ENCODE measurements at places on chromosomes 2 and 18. TPM values are rescaled to one million over a fixed set of nuclear protein-coding genes. Genes with fewer than 3 reads are reported as not detected.
A peak's percentile ranks its signal among the peaks of the same experiment; 100 is the strongest.

- no peak for DNase-seq
- no peaks in the 10 kb centered on the region for H3K36me3 ChIP-seq
- H3K4me1 ChIP-seq = no peaks in the 10 kb centered on the region
- no peaks in the 10 kb centered on the region for H3K27me3 ChIP-seq
- H3K4me3 ChIP-seq = no peak overlapping the region
These were observed 165.7 kb upstream of the RAB12 start for GRCh38 chr18:8443505-8443904.

- H3K36me3 ChIP-seq = no peaks in the 10 kb centered on the region
- no peak overlapping the region for H3K4me3 ChIP-seq
- H3K27ac ChIP-seq = no peak overlapping the region
These were observed 70.0 kb downstream of the VSNL1 start for GRCh38 chr2:17610521-17610920.

DNA sequence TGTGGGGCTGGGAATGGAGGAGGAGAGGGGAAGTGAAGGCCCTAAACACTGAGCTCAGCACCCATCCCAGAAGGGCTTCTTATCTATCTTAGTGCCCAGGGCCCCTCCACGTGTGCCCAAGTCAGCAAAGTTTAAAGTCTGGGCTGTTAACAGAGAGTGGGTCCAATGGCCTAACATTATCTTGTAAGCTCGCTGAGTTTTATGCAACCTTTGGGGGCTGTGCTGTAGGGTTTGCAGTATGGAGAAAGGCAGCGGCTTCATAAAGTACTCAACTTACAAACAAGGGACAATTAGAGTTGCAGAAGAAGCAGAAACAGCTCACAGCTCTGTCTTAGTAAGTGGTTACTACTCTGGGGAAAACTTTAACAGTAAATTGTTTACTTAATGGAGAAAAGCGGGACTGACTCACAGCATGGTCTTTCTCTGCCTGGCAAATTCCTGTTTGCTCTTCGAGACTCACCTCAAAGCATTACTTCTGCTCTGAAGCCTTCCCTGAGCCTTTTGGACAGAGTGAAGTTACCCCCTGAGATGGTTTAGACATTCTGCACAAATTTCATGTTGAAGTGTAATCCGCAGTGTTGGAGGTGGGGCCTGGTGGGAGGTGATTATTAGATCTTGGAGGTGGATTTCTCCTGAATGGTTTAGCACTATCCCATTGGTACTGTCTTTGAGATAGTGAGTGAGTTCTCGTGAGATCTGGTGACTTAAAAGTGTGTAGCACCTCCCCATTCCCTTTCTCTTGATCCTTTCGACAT lies 9.0 kb downstream of the ENOSF1 start:
- no peaks in the 10 kb centered on the region for H3K27me3 ChIP-seq
- DNase-seq = no peak
- H3K4me1 ChIP-seq = no peaks in the 10 kb centered on the region
- no peak overlapping the region for H3K27ac ChIP-seq
- no peaks in the 10 kb centered on the region for H3K36me3 ChIP-seq

DNA sequence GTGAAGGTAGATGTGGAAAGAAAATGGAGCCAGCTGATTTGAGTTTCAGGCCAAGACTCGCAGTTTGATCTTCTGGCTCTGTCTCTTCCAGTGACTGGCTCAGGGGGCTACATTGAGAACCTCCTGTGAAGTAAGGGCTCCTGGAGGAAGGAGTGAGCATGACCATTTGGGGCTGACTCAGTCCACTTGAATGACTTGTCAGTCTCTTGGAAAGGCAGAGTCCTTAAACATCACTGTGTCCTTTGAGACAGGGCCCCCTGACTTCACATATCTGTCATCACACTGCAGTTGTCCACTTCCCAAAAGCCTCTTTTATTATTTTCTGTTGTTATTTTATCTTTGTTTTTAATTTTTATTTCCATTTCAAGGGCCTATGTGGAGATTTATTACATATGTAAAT lies 204.6 kb upstream of the APCDD1 start:
- H3K36me3 ChIP-seq = no peaks in the 10 kb centered on the region
- H3K4me3 ChIP-seq = no peak overlapping the region
- DNase-seq = no peak
- H3K27ac ChIP-seq = no peak overlapping the region
- no peaks in the 10 kb centered on the region for H3K4me1 ChIP-seq
- H3K27me3 ChIP-seq = no peaks in the 10 kb centered on the region

DNA sequence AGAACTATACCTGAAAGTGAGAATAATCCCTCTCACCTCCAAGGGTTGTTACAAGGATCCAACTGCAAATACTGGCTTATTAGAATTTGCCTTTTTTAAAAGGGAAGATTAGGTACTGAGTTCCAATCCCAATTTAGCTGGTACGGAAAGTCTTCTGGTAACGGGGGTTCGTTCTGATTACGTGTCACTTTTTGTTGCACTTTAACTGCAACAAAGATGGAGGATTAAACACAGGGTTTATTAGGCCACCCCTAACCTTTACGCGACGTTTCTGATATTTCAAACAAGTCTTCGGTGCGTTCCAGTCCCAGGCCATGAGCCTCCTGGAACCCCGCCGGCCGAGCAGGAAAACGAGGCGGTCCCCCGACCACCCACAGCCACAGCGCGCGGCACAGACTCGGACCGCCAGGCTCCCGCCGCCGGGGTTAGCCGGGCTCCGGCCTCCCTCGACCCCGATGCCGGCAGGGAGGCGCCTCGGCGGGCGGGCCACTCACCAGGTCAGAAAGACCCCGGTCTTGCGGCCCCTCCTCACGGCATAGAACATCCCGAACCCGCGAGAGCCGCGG lies 411 bp downstream of the RNASEH1 start:
- H3K36me3 ChIP-seq = peaks cover 41% of the 10 kb centered on the region
- peak overlapping the region; percentile 99 for H3K4me3 ChIP-seq
- no peaks in the 10 kb centered on the region for H3K27me3 ChIP-seq
- H3K27ac ChIP-seq = peak overlapping the region; percentile 93
- peaks cover 48% of the 10 kb centered on the region for H3K4me1 ChIP-seq

- H3K4me1 ChIP-seq = no peaks in the 10 kb centered on the region
- peak overlapping the region; percentile 29 for H3K27ac ChIP-seq
- H3K36me3 ChIP-seq = peaks cover 94% of the 10 kb centered on the region
- H3K27me3 ChIP-seq = no peaks in the 10 kb centered on the region
These were observed 55.2 kb upstream of the STON1 start for GRCh38 chr2:48474574-48475298.

DNA sequence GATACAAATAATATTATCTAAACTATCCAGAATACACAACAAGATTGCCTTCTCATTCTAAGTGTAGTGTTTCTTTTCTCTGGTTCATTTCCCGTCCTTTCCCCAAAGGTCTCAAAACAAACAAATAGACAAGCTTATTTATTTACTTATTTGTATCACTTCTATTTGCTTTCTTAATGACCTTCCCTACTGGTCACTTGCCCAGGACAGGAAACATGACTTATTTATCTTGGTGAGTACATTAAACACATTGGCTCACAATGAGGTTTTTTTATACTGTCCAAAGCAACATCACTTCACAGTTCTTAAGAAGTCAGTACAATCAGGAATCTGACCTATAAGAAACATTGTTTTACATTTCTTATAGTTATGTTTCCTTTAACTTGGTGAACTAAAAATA lies 123.3 kb upstream of the KYNU start:
- H3K4me3 ChIP-seq = no peak overlapping the region
- H3K4me1 ChIP-seq = no peaks in the 10 kb centered on the region
- no peaks in the 10 kb centered on the region for H3K27me3 ChIP-seq
- no peak for DNase-seq

DNA sequence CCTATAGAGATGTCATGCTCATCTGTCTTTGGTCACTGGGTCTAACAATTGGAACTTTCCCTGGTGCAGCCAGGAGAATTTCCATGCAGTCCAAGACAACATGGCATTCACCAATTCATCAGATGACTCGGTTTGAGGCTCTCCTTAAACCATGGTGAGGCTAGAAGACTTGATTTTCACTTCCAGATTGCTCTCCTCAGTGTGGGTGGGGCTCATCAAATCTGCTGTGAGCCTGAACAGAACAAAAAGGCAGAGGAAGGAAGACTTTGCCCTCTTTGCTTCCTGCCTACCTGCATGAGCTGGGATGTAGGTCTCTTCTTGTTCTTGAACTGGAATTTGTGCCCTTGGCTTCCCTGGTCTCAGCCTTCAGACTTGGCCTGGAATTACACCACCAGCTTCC lies 203.4 kb upstream of the TRIB2 start:
- no peaks in the 10 kb centered on the region for H3K27me3 ChIP-seq
- no peak overlapping the region for H3K27ac ChIP-seq
- H3K4me1 ChIP-seq = peaks cover 19% of the 10 kb centered on the region
- H3K36me3 ChIP-seq = no peaks in the 10 kb centered on the region
- no peak overlapping the region for H3K4me3 ChIP-seq

GRCh38 chr2:128299628-128300027 lies 19.0 kb downstream of the HS6ST1 start:
- peak; percentile 71 for DNase-seq
- H3K36me3 ChIP-seq = no peaks in the 10 kb centered on the region
- H3K27me3 ChIP-seq = no peaks in the 10 kb centered on the region
- no peak overlapping the region for H3K27ac ChIP-seq
- H3K4me1 ChIP-seq = no peaks in the 10 kb centered on the region
- H3K4me3 ChIP-seq = no peak overlapping the region

DNA sequence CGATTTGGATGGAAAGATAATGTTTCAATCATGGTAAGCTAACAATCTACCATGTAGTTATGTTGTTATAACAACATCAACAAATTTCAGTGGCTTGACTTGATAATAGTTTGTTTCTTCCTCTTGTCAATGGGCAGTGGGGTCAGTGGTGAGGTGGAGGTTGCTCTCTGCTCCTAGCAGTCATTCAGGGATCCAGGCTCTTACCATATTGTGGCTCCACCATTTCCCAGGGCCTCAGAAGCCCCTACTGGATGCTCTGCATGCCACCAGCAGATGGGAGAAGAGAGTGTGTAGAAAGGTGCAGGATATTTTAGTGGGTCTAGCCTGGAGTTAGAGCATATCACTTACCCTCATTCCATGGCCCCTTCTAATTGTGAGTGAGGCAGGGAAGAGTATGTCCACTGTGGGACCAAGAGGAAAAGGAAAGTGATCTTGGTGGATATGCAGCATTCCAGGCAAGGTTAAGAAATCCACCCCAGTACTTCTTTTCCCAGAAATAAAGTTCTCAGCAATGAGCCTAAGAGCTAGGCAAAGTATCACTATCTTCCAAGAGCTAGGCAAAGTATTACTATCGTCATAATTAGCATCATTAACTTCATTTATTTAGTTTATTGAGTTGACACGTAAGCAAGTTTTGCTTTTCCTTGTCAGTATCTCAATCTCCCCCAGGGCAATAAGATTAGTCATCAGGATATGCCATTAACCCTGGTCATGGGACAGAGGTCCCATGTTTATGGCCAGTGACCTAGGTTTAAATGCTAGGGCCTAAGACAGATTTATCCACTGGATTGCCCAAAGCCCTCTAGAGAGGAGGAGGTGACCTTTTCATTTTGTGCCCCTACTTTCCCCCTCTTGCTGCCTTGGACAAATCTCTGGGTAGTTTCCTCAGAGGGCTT lies 4.2 kb upstream of the IWS1 start:
- H3K4me3 ChIP-seq = no peak overlapping the region
- H3K27me3 ChIP-seq = no peaks in the 10 kb centered on the region
- peaks cover 5% of the 10 kb centered on the region for H3K4me1 ChIP-seq
- no peak overlapping the region for H3K27ac ChIP-seq

- no peaks in the 10 kb centered on the region for H3K36me3 ChIP-seq
- H3K4me3 ChIP-seq = no peak overlapping the region
- H3K27me3 ChIP-seq = no peaks in the 10 kb centered on the region
- no peak for DNase-seq
- H3K4me1 ChIP-seq = no peaks in the 10 kb centered on the region
These were observed 16.3 kb upstream of the SLC1A4 start for GRCh38 chr2:64972876-64973275.

DNA sequence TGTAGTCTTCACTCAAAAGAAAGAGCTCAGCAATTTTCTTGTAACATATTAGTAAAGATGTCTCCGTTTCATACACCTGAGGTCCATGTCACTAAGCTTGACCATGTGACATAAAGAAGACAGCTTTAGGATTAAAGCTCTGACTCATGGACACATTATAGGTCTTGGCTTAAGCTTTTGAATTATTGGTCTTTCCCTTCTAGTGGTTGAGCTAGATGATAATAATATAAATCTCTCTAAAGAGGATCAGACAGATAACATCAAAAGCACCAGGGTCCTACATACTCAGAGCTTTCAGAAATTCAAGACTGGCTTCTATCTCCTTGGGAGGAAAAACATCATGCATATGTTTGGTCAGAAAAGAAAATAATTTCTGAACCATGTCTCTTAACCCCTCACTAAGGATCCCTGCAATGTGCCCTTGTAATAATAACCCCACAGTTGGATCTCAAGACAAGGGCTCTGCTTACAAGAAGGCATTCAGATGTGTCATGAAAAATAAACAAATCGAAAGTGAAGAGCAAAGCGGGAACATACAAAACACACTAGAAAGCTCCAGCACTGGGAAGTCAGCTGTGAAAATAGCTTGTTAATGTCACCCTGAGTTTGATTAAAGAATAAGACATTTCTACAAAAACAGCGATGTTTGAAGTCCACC lies 174.5 kb downstream of the PID1 start:
- H3K4me3 ChIP-seq = no peak overlapping the region
- no peak for DNase-seq
- no peaks in the 10 kb centered on the region for H3K36me3 ChIP-seq
- H3K4me1 ChIP-seq = no peaks in the 10 kb centered on the region
- H3K27ac ChIP-seq = no peak overlapping the region

GRCh38 chr2:176160251-176160985 lies 3.3 kb downstream of the HOXD3 start:
- no peaks in the 10 kb centered on the region for H3K36me3 ChIP-seq
- DNase-seq = no peak
- H3K27me3 ChIP-seq = peaks cover 98% of the 10 kb centered on the region
- H3K27ac ChIP-seq = no peak overlapping the region

- H3K27me3 ChIP-seq = no peaks in the 10 kb centered on the region
- peaks cover 14% of the 10 kb centered on the region for H3K4me1 ChIP-seq
These were observed 11.6 kb downstream of the PNO1 start for GRCh38 chr2:68169308-68169707.

GRCh38 chr18:28357766-28358401 lies 181.0 kb upstream of the CDH2 start:
- H3K27me3 ChIP-seq = no peaks in the 10 kb centered on the region
- no peak for DNase-seq
- H3K36me3 ChIP-seq = no peaks in the 10 kb centered on the region
- H3K4me3 ChIP-seq = no peak overlapping the region
- no peaks in the 10 kb centered on the region for H3K4me1 ChIP-seq

DNA sequence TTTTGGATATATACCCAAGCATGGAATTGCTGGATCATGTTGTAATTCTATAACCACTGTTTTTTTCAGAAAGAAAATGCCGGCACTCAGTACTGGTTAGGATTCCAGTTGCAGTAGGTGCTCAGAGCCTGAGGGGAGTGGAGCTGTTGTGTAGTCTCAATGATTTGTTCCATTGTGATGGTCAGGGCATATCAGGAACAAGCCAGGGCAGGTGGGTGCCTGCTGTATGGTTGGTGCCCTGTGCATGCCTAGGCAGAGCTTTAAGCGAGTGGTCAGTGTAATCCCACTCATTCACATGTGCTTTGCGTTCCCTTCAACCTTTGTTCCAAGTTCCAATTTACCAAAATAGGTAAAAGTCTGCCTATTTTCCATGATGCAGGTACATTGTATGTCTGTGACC lies 100.9 kb downstream of the FHOD3 start:
- no peak for DNase-seq
- H3K27me3 ChIP-seq = no peaks in the 10 kb centered on the region
- H3K36me3 ChIP-seq = no peaks in the 10 kb centered on the region
- no peaks in the 10 kb centered on the region for H3K4me1 ChIP-seq

DNER gene
- 0.03 TPM for polyA plus RNA-seq

C2orf78 gene
- polyA plus RNA-seq = not detected

IL1F10 gene
- polyA plus RNA-seq = not detected

CEBPZ gene
- polyA plus RNA-seq = 50.4 TPM

C1GALT1C1L gene
- 0.55 TPM for polyA plus RNA-seq

HOXD10 gene
- not detected for polyA plus RNA-seq
